Stimulated activated CD4-positive, alpha-beta T cell treated with anti-CD3 and anti-CD28 coated beads, TNF-alpha, amount 100 ng/mL, for 48 hours (primary cell): ENCODE measurements at places on chromosomes 1 and 21.

DNA sequence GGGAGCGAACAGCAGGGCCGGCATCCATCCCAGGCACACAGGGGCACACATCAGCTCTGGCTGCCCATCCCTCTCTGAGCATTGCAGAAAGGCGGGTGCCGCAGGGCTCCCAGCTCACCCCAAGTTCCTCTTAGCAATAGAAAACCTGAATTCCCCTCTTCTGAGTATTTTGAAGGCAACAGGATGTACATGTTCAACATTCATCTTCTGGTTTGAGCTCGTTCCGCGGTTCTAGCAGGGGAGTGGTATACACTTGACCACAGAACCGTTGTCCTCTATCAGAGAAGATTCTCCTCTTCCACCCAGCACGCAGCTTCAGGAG lies 23.6 kb downstream of the ACTA1 start:
- DNase-seq: no peak

DNA sequence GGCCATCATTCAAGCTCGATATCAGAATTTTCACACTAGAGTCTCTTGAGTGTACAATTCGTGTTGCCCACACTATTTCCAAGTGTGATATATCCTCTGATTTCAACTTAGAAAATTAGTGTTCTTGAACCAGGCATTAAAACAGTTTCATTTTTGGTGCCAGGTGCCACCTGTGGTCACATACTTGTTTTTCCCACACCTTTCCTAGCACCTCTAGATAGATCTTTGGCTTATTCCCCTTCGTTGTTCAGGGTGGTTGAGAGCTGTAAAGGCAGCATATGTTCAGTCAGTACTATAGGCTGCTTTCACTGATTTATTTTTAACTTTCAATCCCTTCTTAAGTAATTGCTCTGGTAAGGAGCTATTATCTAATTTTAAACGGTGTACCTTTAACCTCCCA lies 131.1 kb downstream of the NEK7 start:
- DNase-seq: no peak

- DNase-seq: no peak
These were observed 54.3 kb downstream of the TLR5 start for GRCh38 chr1:223088713-223089240.

GRCh38 chr1:68178821-68179490 lies 53.4 kb downstream of the WLS start:
- no peak for DNase-seq

GRCh38 chr1:162629651-162630050 lies 2.6 kb upstream of the DDR2 start:
- DNase-seq: no peak

- DNase-seq: no peak
These were observed 548.8 kb upstream of the PKN2 start for GRCh38 chr1:88134983-88135921.

GRCh38 chr1:186896211-186896610 lies 67.5 kb downstream of the PLA2G4A start:
- DNase-seq: no peak

DNA sequence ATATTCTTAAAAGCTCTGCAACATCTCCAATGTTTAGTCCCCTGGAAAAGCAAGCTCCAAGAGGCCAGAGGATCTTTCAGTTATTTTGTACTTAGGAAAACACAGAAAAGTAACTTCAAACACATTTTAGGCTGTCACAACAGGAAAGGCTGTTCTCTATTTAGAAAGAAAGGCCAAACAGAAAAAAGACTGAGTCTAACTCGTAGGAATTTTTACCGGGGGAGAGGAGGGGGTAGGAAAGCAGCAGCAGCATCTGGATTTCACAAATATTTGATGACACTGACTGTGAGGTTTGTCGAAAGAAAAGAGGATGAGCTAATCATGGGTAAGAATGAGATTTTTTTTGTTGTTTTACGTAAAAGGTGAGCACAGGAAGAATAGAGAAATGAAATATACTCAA lies 107.1 kb downstream of the EIF4G3 start:
- no peak for DNase-seq

- no peak for DNase-seq
These were observed 64.5 kb downstream of the LRRC40 start for GRCh38 chr1:70140894-70141293.

DNA sequence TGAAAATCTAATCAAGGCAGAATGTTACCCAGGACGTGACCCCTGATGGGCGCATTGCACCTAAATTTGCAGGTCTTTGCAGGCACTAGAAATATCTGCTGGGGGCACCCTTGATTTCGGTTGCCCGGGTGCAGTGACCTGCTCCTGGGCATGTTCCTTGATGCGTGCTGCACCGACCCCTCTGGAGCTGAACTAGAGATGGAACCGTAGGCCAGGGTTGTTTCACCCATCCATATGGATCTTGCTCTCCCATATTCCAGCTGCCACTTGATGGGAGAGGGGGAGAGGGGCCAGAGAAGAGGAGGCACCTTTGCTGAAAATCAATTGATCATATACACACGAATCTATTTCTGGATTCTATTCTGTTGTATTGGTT lies 8.4 kb upstream of the COL18A1 start:
- DNase-seq: no peak
